CD4-positive, alpha-beta T cell (primary cell): ENCODE measurements at places on chromosomes 12 and 14.
A peak's percentile ranks its signal among the peaks of the same experiment; 100 is the strongest.

DNA sequence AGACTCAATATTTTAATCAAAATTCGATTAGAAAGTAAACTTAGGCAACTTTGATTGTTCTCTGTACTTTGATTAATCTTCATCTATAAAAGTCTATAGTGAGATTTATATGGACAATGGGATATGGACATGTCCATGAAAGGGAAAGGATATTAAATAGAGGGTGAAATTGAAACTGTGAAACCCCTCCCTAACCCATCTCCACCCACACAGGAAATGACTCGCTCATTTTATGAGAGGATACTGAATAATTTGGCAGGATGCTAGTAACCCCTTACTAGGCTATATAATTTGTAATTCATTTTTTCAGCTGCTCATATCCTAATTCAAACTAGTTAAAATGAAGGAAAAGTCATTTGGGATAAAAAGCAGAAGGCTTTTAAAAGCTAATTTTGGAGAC lies 328.0 kb upstream of the ATP2B1 start:
- DNase-seq, result no peak

DNA sequence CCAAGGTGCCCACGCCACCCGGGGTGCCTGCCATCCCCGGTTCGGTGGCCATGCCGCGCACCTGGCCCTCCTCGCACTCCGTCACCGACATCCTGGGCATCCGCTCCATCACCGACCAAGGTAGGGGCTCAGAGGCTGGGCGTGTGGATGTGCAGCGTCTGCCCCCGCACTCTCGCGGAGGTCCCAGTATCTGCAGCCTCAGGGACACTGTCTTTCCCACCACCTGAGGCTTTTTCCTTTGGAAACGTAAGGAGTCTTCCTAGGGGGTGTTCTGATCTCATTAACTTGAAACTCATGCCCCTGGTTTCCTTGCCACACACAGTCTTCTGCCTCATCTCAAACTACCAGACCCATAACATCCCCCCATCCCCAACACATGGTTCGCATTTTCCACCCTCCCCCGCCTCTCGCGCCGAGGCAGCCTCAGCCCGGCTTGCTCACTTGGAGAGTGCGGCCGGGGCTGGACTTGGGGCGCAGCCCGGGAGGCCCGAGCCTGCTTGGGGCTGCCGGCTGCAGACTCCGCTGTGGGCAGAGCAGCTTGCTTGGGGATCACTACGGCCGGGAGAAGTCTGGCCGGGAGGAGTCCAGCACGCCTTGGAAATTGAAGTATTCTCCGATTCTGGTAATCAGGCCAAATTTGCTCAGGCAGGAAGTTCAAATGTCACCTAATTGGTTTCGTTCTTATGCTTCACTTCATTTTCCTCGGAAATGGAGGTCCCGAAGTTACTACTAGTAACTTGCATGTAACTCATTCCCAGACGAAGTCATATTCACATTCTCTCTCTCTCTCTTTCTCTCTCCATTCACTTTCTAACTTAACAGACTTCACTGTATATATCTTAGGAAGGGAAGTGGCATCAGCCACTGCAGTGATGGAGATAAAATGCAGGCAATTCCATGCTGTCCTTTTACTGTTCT lies 2.0 kb downstream of the PAX9 start:
- no peak for DNase-seq

GRCh38 chr12:117120787-117121186 lies 21.6 kb upstream of the TESC start:
- no peak for DNase-seq

- no peak for DNase-seq
Observed at GRCh38 chr12:97609957-97610356, 147.4 kb downstream of the RMST start.

DNA sequence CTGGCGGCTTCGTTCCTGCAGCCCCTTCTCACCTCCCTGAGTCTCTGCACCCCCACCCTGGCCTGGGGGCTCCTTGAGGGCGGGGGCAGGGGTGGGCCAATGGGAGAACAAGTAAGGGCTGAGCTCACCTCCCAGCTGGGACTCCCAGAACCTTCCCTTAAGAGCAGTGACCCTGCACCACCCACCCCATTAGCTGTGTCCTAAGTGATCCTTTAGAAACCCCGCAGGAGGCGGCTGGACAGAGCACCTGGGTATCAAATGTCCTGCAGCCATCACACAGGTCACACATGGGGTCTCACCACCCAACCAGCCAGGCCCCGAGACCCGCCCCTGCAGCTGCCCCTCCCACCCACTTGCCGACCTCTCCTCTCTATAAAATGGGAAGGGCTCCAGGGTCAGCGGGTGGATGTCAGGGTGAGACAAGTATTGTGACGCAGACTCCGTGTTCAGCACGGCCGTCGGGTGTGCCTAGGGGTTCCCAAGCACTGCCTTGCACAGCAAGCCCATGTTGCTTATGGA lies 151.2 kb upstream of the C14orf180 start:
- DNase-seq, result no peak

GRCh38 chr12:46487567-46488131 lies 115.1 kb upstream of the SLC38A2 start:
- DNase-seq, result no peak

- no peak for DNase-seq
Observed at GRCh38 chr14:45078323-45078722, 5.6 kb upstream of the PRPF39 start.

GRCh38 chr12:76506149-76506548 lies 53.4 kb downstream of the OSBPL8 start:
- DNase-seq, result no peak

GRCh38 chr12:2641761-2642160 lies 153.0 kb upstream of the FKBP4 start:
- peak; percentile 2 for DNase-seq

DNA sequence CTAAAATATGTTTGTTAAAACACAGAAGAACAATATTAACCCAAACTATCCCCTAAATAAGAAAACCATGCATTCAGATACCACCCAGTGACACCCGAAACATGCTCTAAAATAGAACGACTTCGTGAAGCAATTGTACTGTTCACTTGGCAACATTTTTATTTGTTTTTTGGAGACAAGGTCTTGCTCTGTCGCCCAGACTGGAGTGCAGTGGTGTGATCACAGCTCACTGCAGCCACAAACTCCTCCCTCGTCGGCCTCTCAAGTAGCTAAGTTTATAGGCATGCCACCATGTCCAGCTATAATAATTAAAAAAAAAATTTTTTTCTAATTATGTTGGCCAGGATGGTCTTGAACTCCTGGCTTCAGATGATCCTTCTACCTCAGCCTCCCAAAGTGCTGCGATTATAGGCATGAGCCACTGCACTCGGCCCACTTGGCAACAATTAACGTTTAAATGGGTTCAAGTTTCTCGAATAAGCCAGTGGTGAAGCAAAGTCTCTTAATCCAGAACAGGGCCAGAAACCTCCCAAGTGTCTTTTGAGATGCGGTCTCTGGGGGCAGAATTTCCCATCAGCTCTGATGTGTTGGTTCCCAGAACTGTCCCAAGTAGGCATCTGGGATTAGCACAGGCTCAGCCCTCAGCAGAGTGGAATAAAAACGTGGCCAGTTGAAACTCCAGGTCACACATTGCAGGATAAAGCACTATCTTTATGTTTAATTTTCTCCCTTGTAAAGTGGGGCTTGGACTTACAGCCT lies 74.5 kb downstream of the TMCC3 start:
- DNase-seq, result no peak

- no peak for DNase-seq
Observed at GRCh38 chr12:122854554-122854953, 19.3 kb downstream of the HIP1R start.

- no peak for DNase-seq
Observed at GRCh38 chr14:93120517-93120916, 4.8 kb upstream of the ITPK1 start.

- no peak for DNase-seq
Observed at GRCh38 chr12:39272871-39273655, 169.9 kb downstream of the KIF21A start.

- no peak for DNase-seq
Observed at GRCh38 chr12:106310687-106311086, 8.2 kb downstream of the TCP11L2 start.

GRCh38 chr12:39443081-39443928 lies at the start of gene KIF21A:
Gene KIF21A (minus strand): TSS chr12:39443120. CDS start chr12:39442970, 150 bp downstream.
- DNase-seq, result peak; percentile 94

DNA sequence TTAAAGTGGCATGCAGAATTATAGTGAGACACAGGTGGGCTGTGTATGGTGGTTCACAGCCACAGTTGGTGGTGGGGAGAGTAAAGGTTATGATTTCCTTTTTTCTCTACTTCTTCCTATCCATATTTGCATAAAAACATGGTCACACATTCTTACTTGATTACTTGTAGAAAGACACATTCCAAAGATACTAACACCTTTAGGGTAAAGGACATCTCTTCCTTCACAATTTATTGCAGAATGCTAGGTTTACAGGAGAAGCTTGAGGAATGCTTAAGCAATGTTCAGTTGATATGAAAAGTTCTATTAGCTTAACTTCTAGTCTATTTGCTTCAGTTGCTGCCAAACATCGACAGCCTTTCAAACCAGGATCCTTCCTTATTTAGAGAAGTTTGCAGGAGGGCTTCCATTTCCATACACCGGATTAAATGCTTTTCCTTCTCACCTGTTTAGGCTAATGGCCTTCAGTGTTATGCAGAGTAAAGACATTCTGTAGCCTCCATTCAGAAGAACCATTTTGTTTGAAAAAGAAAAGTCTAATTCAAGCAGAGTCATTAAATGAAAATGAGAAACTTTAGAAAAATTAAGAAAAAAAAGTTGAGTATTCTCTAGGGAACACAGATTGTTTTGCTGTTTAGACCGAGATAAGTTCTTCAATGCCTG lies 2.6 kb upstream of the PHC1 start:
- DNase-seq, result no peak

DNA sequence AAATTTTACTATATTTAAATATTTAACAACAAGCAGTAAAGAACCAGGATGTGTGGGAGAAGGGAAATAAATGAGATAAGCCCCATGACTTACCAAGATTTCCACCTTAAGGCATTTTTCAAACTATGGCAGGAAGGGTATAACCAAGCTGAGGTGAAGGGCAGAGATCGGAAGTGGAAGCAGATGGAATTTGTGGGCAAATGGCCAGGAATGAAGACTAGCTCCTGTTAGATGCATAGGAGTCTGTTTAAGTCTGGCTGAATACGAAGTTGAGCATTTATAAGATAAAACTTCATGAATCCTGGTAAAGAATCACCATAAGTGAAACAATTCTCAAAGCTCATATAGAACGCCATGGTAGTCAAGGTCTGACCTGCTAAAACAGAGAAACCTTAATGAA lies 163.5 kb downstream of the DIO2 start:
- DNase-seq, result no peak

GRCh38 chr12:104297477-104298113 lies 5.9 kb upstream of the EID3 start:
- DNase-seq, result no peak

DNA sequence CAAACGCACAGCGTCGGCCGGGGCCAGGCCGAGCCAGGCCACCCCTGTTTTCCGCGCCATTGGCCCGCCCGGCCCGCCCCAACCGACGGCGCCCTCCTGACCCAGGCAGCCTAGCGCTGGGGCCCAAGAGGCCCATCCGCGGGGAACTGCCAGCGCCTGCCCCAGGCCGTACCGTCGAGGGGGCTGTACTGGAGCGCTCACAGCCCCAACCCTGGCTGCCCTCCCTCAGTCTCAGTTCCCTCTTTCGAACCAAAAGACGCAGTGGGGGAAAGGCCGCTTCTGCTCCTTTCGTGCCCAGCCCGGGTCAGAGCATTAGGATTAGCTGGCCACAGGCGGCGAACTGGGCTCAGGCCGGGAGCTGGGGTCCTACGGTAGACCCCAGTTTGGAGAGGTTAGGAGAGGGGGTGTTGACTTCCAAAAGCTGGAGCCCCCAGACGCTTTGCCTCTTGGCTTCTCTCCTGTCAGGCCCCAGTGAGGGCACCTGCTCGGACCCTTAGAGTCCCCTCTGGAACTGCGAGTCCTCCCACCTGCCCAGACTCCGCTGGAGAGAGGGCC lies 1.9 kb downstream of the NKX2-1 start:
- DNase-seq, result no peak

DNA sequence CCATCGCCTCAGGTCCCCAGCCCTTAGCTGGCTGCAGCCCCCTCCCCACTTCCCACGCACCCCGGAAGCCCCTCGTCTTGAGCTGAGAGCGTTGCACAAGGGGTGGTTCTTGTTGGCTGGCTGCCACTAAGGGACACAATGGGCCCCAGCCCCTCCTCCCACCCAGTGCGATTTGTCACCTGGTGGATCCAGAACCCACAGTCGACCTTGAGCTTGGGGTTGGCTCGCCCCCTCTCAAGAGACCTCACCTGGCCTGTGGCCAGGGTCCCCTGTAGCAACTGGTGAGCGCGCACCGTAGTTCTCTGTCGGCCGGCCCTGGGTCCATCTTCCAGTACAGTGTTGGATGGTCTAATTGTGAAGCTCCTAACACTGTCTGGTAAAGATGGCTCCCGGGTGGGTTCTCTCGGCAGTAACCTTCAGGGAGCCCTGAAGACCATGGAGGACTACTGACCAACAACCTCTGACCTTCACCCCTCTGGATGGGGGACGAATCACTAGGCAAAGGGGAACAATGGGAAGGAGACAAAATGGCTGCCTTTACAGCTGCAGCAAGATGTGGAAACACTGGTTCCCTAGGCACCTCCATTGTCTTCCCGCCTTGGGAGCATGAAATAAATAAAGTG lies 6.6 kb downstream of the PHB2 start:
- no peak for DNase-seq

DNA sequence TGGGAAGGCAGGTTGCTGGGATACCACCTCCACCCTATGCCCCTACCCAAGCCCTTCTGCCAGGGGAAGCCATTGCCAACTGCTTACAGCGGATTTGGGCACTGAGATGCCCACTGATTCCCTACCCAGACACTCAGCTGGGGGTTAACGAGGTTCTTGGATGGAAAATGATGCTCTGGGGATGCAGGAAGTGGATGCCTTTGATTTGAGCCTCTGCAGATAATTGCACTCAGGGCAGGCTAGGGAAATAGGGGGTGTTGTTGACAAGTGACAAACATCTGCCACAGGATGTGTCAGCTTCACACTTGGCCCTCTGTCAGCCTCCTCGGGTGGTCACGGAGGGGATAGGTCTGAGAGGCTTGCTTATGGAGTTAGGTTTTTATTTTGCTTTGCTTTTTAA lies 57.4 kb downstream of the RPH3A start:
- DNase-seq, result no peak

GRCh38 chr12:40560848-40561247 lies 131.4 kb upstream of the CNTN1 start:
- DNase-seq, result no peak

DNA sequence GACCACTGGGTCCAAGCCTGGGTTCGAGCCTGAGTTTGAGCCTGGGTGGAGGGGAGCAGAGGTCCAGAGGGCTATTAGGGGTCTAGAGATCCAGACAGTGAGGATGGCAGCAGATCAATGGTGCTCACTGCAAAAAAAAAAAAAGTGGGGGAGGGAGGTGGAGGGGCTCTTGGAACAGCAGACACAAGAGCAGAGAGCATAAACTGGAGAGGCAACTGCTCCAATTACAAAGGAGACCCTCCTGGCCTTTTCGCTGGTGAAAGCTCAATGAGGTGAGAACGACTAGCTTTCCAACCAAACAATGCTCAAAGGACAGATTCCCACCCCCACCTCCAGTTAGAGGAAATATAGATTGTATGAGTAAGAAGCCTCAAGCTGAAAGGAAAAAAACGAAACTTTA lies 124.2 kb upstream of the TSPAN8 start:
- DNase-seq, result no peak
